ENCODE measurements at places on chromosomes 16 and 17.

- H3K36me3 ChIP-seq, result peaks cover 10% of the 10 kb centered on the region
- DNase-seq, result no peak
- no peak overlapping the region for H3K4me3 ChIP-seq
- no peak overlapping the region for H3K27ac ChIP-seq
- no peaks in the 10 kb centered on the region for H3K27me3 ChIP-seq
Observed at GRCh38 chr17:49616601-49617131, 41.0 kb downstream of the NXPH3 start.

- H3K27ac ChIP-seq, result no peak overlapping the region
- H3K4me3 ChIP-seq, result no peak overlapping the region
- DNase-seq, result peak; percentile 25
- H3K4me1 ChIP-seq, result no peaks in the 10 kb centered on the region
- no peaks in the 10 kb centered on the region for H3K27me3 ChIP-seq
Observed at GRCh38 chr16:80319181-80319580, 221.6 kb upstream of the DYNLRB2 start.

DNA sequence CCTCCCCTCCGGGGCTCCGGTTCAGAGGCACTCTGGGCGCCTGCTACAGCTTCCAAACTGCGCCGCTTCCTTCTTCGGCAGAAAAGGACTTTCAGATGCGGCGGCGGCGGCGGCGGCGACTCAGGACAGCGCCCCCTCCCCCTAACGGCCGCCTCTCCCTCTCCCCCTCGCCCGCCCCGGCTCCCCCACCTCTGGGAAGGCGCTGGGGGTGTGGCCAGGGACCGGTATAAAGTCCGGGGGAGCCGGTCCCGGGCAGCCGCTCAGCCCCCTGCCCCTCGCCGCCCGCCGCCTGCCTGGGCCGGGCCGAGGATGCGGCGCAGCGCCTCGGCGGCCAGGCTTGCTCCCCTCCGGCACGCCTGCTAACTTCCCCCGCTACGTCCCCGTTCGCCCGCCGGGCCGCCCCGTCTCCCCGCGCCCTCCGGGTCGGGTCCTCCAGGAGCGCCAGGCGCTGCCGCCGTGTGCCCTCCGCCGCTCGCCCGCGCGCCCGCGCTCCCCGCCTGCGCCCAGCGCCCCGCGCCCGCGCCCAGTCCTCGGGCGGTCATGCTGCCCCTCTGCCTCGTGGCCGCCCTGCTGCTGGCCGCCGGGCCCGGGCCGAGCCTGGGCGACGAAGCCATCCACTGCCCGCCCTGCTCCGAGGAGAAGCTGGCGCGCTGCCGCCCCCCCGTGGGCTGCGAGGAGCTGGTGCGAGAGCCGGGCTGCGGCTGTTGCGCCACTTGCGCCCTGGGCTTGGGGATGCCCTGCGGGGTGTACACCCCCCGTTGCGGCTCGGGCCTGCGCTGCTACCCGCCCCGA lies at the start of gene IGFBP4:
TSS of gene IGFBP4 (plus strand) at position 255 of the 792 bp plus-strand sequence. CDS start at position 541, 286 bp downstream.
- H3K27ac ChIP-seq, result no peak within 1 kb of the TSS
- peak; percentile 81 for DNase-seq
- H3K4me1 ChIP-seq, result peaks cover 11% of the 10 kb centered on the region
- H3K27me3 ChIP-seq, result no peaks in the 10 kb centered on the region
- H3K4me3 ChIP-seq, result peak within 1 kb of the TSS; percentile 61
- H3K36me3 ChIP-seq, result no peaks in the 10 kb centered on the region

DNA sequence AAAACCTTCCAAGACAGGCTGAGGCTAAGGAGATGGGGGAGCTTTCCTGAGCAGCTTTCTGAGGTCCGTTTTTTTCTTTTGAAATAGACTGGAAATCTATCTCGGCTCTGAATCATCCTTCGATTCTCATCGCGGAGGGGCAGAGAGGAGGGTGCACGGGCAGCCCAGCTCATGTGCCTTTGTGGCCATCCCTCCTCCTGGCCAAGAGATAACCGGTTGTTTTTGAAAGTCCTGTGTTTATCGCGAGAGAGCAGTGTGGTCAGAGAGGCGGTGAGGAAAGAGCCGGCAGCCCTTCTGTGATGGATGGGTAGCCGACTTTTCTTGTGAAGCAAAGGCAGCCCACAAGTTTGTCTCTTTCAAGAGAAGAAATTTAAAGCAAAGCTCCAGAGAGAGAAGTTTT lies 191.6 kb downstream of the CCDC182 start:
- H3K4me3 ChIP-seq, result no peak overlapping the region
- DNase-seq, result no peak
- H3K36me3 ChIP-seq, result peaks cover 2% of the 10 kb centered on the region
- no peaks in the 10 kb centered on the region for H3K27me3 ChIP-seq
- H3K4me1 ChIP-seq, result peaks cover 40% of the 10 kb centered on the region

DNA sequence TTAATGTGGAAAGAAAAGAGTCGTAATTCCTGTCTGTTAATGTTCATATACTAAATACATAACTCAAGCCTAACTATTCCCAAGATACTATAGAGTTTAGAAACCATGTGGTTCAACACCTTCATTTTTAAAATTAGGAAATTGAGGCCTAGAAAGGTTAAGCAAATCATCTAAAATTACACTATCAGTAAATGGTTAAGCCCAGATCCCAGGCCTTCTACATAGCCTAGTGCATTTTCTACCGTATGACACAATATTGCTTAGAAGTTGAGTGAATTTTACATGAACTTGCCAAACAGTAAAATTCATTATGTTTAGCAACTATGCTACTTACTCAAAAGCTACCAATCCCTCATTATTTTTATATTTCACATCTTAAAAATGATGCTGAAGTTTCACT lies 6.8 kb downstream of the NACA2 start:
- H3K4me3 ChIP-seq, result no peak overlapping the region
- no peaks in the 10 kb centered on the region for H3K4me1 ChIP-seq
- no peaks in the 10 kb centered on the region for H3K27me3 ChIP-seq
- H3K36me3 ChIP-seq, result no peaks in the 10 kb centered on the region

- peak; percentile 65 for DNase-seq
- peak within 1 kb of the TSS; percentile 56 for H3K4me3 ChIP-seq
- H3K4me1 ChIP-seq, result no peaks in the 10 kb centered on the region
- no peaks in the 10 kb centered on the region for H3K27me3 ChIP-seq
Observed at GRCh38 chr17:12789481-12790248, at the start of gene ARHGAP44. Gene ARHGAP44 (plus strand): TSS chr17:12789498. CDS start chr17:12789839, 341 bp downstream.

DNA sequence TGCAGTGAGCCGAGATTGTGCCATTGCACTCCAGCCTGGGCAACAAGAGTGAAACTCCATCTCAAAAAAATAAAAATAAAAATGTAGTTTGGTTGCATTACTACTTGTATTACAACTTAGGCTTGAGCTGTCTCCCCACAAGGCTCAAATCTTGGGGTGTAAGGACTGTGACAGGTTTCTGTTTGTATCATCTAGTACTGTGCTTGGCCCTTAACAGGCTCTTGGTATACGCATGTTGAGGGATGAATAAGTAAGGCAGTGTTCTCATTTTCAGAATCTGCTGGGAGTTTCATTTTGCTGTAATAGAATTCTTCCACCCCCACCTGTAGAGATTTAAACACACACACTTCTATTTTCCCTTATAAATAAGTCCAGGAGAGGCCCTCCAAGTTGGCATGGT lies 289.4 kb upstream of the EEF2KMT start:
- no peaks in the 10 kb centered on the region for H3K4me1 ChIP-seq
- no peaks in the 10 kb centered on the region for H3K36me3 ChIP-seq
- H3K27me3 ChIP-seq, result no peaks in the 10 kb centered on the region

DNA sequence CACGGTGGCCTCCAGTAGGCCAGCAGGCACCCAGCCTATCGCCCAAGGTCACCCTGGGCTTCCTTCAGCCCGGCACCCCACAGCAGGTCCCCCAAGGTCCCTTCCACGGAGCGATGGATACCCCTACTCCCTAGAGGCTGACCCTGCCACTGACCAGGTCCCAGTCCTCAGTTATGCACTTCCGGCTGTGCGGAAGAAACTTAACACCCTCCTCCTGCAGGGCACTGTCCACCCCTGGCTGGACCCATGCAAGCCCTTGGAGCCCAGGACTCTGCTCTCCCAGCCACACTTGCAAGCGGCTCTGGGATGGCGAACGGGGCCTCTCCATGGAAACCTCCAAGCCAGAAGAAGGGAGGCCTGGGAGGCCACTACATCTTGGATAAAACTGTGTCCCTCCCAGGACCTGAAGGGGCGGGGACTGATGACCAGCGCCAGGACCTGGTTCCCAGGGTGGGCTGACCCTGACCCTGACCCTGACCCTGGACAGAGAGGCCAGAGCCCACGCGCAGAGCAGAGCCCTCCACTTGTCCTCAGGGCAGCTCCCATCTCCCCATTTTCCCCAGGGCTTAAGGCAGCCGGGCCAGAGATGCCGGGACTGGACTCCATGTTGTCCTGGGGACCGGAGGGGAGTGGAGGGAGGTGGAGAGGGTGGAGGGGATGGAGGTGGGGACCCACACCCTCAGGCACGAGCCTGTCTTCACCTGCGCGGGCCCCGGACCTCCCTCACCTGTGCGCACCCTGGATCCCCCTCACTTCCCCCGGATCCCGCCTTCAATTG lies 734 bp downstream of the CEP131 start:
- no peaks in the 10 kb centered on the region for H3K36me3 ChIP-seq
- H3K27ac ChIP-seq, result no peak overlapping the region

- no peak for DNase-seq
- no peaks in the 10 kb centered on the region for H3K4me1 ChIP-seq
- no peak overlapping the region for H3K27ac ChIP-seq
- H3K4me3 ChIP-seq, result no peak overlapping the region
- peaks cover 8% of the 10 kb centered on the region for H3K36me3 ChIP-seq
Observed at GRCh38 chr17:39722104-39722503, 8.2 kb downstream of the MIEN1 start.

- H3K27ac ChIP-seq, result peak overlapping the region; percentile 40
- H3K4me3 ChIP-seq, result no peak overlapping the region
- no peaks in the 10 kb centered on the region for H3K36me3 ChIP-seq
- DNase-seq, result no peak
Observed at GRCh38 chr16:72921106-72921505, 126.8 kb downstream of the ZFHX3 start.

- peaks cover 64% of the 10 kb centered on the region for H3K4me1 ChIP-seq
- H3K36me3 ChIP-seq, result peaks cover 9% of the 10 kb centered on the region
- DNase-seq, result no peak
Observed at GRCh38 chr17:49002331-49002730, 5.1 kb downstream of the IGF2BP1 start.

DNA sequence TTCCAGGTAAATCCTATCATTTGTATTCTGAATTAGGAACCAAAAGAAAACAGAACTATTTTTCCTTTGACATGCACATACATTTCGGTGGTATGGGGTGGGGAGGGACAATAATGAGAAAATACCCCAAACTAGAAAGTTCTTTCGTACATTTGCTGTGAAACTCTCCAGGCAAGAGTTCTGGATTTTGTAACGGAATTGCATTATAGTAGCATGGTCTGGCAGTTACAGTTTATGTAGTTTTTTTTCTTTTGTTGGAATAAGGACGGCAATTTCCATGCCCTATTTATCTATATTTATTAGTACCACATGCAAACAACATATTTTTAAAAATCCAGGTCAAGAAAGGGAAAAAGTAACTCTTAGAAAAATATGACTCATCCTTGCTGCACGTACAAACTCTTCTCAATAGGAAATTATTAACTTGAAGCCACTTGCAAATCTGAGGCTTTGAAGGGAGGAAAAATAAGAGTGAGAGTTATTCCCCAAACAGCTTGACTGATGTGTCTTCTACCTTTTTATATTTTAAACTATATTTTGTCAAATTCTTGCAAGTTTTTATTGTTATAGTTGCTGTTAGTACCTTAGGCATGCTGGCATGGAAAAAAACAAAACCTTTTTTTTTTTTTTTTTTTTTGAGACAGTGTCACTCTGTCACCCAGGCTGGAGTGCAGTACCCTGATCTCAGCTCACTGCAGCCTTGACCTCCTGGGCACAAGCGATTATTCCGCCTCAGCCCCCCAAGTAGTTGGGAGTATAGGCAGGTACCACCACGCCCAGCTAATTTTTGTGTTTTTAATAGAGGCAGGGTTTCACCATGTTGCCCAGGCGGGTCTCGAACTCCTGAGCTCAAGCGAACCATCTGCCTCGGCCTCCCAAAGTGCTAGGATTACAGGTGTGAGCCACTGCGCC lies 69.3 kb downstream of the WWP2 start:
- no peaks in the 10 kb centered on the region for H3K36me3 ChIP-seq
- no peaks in the 10 kb centered on the region for H3K27me3 ChIP-seq
- no peak overlapping the region for H3K4me3 ChIP-seq
- DNase-seq, result no peak

GRCh38 chr17:58936295-58936694 lies 170.4 kb downstream of the TRIM37 start:
- no peaks in the 10 kb centered on the region for H3K4me1 ChIP-seq
- no peaks in the 10 kb centered on the region for H3K27me3 ChIP-seq
- no peak for DNase-seq
- H3K27ac ChIP-seq, result no peak overlapping the region
- no peaks in the 10 kb centered on the region for H3K36me3 ChIP-seq

- DNase-seq, result peak; percentile 21
- H3K4me3 ChIP-seq, result peak overlapping the region; percentile 11
- H3K27ac ChIP-seq, result peak overlapping the region; percentile 74
- H3K36me3 ChIP-seq, result no peaks in the 10 kb centered on the region
Observed at GRCh38 chr16:27315333-27316037, 1.7 kb downstream of the IL4R start.

GRCh38 chr16:69283851-69284250 lies 27.3 kb upstream of the VPS4A start:
- no peaks in the 10 kb centered on the region for H3K27me3 ChIP-seq
- H3K27ac ChIP-seq, result peak overlapping the region; percentile 9
- H3K4me3 ChIP-seq, result no peak overlapping the region
- H3K36me3 ChIP-seq, result no peaks in the 10 kb centered on the region
- H3K4me1 ChIP-seq, result peaks cover 32% of the 10 kb centered on the region
- DNase-seq, result peak; percentile 55

GRCh38 chr16:77206533-77206932 lies 7.3 kb downstream of the SYCE1L start:
- H3K27me3 ChIP-seq, result no peaks in the 10 kb centered on the region
- H3K4me3 ChIP-seq, result no peak overlapping the region
- H3K4me1 ChIP-seq, result no peaks in the 10 kb centered on the region
- H3K27ac ChIP-seq, result no peak overlapping the region
- no peak for DNase-seq
- H3K36me3 ChIP-seq, result no peaks in the 10 kb centered on the region

DNA sequence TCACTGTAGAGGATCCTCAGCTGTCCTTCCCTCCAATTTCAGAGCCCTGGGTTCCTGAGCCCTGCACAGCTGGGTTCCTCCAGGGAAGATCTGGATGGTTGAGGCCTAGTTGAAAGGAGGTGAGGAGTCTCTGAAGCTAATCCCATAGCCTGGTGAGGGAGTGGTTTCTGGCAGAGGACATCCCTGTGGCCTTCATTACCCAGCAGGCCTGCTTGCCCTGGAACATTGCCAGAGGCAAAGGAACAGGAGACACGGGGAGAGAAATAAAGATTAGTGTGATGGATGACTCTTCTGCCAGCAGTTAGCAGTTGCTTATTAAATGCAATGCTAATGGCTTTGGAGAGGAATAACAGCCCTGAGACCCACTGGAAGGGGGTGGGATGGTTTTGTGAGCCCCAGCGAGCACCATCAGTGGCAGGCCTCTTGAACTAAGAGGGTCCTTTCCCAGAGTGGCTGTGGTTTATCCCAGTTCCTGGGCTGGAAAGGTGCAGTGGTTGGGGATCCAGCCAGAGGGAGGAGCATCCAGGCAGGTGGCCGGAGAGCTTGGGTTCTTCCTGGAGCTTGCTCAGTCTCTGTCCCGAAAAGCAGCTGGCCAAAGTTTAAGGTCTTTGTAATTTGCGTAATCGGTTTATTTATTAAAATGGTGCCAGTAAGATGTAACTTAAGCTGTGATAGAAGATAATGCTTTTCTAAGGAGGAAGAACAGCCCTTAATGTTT lies 209.7 kb downstream of the CCDC182 start:
- H3K4me3 ChIP-seq, result no peak overlapping the region
- DNase-seq, result no peak
- H3K4me1 ChIP-seq, result peaks cover 24% of the 10 kb centered on the region
- H3K36me3 ChIP-seq, result no peaks in the 10 kb centered on the region

GRCh38 chr17:76820039-76820438 lies 48.2 kb upstream of the MGAT5B start:
- no peak overlapping the region for H3K27ac ChIP-seq
- no peak for DNase-seq
- H3K4me3 ChIP-seq, result no peak overlapping the region
- no peaks in the 10 kb centered on the region for H3K4me1 ChIP-seq

All from Caco-2 (cell line).